ENCODE measurements at places on chromosomes 6 and 20.

DNA sequence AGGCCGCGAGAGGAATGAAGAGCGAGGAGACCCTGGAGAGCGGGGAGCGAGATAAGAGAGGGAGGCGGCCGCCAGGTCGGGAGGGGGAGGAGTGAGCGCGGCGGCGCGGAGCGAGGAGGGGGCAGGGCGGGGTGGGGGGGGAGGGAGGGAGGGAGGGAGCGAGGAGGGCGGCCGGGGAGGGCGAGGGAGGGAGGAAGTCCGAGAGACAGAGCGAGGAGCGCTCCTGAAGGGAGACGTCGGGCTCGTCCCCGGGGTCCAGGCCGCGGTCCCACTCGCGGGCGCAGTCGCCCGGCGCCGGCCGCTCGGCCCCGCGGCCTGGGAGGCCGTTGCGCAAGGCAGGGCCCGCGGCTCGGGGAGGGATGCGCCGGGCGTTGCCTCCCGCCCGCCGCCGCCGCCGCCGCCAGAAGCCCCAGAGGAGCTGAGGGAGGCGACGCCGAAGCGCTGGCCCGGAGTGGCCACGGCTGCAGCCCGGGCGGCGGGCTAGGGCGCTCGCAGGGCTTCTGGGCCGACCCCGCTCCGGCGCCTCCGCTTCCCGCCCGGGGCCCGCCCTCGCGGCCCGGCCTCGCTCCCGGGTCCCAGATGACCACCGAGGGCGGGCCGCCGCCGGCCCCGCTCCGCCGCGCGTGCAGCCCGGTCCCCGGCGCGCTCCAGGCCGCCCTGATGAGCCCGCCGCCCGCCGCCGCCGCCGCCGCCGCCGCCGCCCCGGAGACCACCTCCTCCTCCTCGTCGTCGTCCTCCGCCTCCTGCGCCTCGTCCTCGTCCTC lies at the start of gene FOXF2:
Gene FOXF2 (plus strand): TSS at position 208 of the 764 bp plus-strand sequence. CDS start 372 bp downstream, at position 580.
- no peak for DNase-seq

DNA sequence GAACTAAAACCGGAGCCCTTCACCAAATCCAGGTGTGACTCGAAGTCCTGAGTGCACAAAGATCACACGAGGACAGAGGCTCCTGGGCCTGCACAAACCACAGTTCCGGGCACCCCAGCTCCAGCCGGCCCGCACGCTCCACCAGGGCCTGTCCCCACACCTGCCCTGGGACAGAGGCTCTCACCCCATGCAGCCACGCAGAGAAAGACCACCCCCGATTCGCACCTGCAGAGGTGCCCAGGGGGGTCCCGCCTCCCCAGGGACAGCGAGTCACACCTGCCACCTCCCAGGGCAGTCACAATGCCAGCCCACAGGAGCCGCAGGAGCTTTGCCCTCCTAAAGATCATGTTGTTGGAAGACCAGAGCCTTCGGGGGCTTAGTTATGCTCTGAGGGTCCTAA lies 25.4 kb upstream of the MRGBP start:
- DNase-seq = no peak

GRCh38 chr6:29796026-29796425 lies 31.6 kb upstream of the HLA-G start:
- no peak for DNase-seq

GRCh38 chr20:47328129-47328528 lies 28.4 kb downstream of the ZMYND8 start:
- DNase-seq = no peak

GRCh38 chr6:144115219-144115618 lies 19.8 kb upstream of the SF3B5 start:
- DNase-seq = no peak

GRCh38 chr6:170259278-170259677 lies 31.6 kb downstream of the DLL1 start:
- no peak for DNase-seq

GRCh38 chr6:151805286-151805840 lies 2.1 kb upstream of the ESR1 start:
- DNase-seq = no peak

DNA sequence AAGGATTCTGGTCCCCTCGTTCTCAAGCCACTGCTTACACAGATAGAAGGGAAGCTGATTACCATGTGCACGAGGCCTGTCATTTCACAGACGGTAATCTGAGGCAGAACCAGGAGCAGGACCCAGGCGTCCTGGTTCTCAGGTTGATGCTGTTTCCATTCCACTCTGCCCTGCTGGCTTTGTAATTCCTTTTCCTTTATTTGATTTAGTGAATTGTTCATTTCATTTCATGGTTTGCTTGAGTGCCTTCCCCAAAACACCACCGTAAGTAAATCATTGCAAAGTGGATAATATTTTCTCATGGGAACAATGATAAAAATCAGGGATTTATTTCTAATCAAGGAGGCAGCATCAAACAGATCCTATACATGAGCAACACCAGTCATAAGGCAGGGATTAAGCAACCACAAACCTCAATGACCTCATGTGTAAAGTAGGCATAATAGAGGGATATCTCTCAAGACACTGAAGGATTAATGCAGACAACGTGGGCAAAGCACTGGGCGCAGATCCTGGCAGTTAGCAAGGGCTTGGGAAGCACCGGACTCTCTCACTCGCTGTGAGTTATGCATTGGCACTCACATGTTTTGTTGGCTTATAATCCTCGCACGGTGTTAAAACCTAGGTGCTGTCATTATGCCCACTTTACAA lies 229.5 kb upstream of the FOXQ1 start:
- no peak for DNase-seq

- no peak for DNase-seq
Measured at GRCh38 chr20:4689220-4689619, 32.5 kb upstream of the PRND start.

Data from activated CD4-positive, alpha-beta T cell treated with anti-CD3 and anti-CD28 coated beads for 24 hours (primary cell).